GM06990 (cell line): ENCODE measurements at places on chromosomes 12 and 14.

DNA sequence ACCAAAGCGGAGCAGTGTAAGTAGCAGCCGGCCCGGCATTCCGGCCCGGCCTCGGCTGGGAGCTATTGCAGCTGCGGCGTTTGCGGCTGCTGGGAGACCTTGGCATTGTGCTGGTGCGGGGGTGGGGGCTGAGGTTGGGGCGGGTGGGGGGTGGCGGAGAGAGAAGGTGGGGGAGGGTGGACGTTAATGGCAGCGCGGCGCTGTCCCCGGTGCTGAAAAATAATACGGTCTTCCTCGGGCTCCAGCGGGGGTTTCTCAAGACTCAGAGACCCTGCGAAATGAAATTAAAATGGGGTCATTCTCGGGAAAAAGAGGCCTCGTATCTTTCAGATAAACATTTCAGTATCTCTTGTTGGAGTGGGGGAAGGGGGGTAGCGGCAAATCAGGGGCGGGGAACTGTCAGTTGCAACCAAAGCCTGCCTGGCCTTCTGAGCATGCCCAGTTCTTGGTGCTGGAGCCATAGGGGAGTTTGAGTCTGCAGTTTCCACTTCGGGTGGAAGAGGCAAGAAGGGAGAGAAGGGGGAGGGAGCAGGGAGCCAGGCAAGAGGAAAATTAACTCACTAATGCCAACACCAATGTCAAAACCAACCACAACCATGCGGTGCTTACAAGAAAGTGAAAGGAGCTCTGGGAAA is 414 bp downstream of the UNC79 start:
- no peak for DNase-seq

DNA sequence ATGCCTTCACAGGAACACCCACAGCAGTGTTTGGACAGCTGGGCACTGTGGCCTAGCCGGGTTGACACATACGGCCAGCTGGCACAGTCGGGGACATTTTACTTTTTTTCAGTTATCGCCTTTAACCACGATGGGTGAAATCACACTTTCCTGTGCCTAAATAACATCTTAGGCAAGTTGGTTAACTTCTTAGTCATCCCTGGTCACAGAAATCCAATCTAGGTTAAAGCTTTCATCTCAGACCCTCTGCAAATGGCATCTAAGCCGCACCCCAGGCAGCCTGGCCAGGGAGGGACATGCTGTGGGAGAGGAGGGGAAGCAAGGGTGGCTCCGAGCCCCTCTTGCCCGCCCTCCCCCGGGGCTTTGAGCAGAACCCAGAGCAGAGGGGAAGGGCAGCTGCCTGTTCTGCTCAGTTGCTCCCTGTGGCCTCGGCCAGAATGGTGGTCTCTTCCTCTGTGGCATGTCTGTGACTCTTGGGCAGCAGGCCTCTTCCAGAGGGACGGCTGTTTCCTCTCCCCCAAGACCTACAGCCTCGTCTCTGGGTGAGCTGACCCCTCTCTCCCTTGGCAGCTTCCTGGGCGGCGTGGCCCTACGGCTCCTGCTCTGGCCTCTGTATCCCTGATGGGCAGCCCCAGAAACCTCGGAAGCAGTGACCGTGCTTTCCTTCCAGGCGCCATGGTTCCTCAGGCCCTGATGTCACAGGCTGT is 85.4 kb upstream of the DYNC1H1 start:
- peak; percentile 57 for DNase-seq

DNA sequence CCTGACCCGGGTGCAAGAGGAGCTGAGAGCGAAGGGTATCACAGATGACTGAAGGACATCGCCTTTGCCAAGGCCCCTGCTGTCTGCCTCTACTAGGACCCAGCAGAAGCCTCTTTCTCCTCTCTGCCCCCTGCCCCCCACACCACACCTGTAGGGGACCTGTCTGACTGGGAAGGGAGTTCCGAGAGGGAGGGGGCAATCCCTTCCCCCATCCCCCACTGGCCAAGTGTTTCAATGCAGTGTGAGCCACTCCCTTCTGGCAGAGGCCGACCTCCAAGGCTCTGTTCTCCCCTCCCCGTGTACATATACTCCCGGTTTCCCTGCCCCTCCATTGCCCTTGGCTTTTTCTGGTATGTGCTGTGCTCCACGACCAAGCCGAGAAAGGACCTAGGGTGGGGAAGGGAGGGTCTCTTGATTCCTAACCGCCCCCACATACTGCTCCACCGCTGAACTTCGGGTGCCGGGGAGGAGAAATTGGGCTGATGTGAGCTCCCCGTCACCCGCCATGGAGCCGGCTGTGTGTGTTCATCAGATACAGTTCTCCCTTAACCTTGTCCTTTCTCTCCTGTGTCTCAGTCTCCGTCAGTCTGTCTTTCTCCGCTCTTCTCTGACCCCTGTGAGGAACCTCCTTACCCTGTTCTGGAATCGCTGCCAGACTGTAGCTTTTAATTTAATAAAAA is 2.0 kb upstream of the ARHGEF25 start:
- no peak for DNase-seq

DNA sequence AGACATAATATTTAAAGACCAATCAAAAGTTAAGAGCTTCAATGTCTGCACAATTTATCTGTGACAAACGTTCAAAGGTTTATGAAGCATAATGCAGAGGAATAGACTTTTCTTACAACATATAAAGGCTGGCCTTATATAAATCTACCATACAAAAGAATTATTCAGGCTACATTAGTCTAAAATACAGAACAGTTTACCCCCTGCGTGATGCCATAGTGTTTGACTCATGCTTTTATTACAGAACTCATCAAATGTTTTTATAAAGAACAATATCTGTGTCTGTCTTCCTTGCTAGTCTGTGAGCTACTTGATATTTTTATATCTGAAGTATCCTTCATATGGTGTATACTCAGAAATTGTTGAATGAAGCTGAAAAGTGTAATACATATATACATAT is 1084.5 kb upstream of the FLRT2 start:
- no peak for DNase-seq

DNA sequence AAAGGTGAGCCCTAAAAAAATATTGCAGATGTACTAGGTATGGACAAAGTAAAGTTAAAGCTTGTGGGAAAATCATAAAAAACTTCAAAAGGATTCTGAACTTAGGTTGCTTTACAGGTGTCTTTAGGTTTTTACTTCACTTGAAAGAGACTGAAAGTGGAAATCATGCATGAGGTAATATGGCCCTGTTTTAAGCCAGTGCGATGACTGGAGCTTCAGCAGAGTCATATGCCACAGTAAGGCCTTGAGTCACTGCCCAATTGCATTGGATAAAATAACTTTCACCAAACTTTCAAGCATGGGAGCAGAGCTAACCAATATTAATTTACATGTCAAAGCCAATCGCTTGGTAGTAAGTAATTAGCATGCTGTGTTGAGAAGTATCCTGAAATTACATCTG is 63.9 kb upstream of the TMEM260 start:
- no peak for DNase-seq

DNA sequence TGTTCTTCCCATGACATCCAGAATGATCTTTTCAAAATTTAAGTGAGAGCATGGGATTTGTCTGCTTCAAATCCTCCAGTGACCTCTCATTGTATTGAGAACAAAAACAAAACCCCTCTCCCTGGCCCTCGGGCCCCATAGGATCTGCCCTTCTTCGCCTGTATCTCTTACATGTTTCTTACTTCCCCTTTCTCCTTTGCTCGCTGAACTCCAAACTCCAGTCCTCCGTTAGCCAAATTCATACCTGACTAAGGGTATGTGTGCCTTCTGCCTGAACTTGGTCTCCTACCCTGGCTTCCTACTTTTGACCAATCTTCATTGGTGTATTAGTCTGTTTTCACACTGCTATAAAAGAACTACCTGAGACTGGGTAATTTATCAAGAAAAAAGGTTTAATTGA is 13.2 kb upstream of the TSPAN11 start:
- no peak for DNase-seq

- peak; percentile 36 for DNase-seq
Measured at GRCh38 chr14:76194327-76194726, 42.6 kb downstream of the GPATCH2L start.

GRCh38 chr14:79279645-79280597 is 931.4 kb downstream of the DIO2 start:
- DNase-seq, result no peak

DNA sequence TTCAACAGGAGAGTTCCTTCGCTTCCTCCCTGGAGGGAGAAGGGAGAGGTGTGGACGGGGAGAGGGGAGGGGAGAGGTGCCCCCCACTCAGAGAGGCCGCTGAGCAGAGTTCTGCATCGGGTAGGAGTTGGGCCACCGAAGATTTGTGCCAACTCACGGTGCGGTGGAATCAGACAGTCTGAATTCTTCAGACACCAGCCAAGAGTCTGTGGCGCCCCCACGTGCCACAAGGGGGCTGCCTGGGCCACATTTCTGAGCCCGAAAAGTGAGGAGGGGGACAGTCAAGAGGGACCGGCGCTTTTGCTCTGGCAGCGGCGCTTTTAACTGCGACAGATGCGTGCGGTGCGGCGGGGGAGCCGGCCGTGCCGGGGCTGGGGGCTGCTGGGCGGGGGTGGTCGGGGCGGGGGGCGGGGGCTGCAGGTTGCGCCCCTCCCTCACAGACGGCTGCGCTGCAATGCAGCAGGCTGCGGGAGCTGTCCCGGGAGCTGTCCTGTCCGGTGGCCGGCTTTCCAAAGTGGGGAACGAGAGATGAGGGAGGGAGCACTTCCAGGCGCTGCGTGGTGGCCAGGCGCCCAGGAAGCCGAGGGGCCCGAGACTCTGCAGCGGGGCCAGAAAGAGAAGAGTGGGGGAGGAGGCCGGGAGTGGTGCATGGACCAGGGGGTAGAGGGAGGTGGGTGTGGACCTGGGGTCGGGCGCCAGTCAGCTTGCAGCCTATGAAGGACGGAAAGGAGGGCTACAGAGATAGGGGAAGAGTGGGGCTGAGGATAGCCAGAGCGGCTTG is 975 bp upstream of the RTL1 start:
- DNase-seq, result no peak

DNA sequence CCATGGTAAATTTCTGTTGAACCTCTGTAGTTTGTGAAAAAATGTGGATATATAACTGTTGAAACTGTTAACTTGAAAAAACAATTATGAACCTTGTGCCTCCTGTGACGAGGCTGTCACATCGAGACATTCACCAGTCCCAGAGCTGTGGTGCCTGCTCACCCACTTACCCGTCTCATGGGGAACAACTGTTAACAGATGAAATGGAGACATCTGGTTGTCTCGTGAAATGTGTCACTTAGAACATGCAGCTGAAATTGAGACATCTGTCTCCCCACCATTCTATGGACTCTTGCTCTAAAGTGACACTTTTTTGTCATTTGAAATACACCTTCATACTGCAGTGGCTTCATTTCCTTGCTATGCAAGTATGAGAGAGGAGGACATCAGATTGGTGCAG is 240.6 kb downstream of the GXYLT1 start:
- no peak for DNase-seq

DNA sequence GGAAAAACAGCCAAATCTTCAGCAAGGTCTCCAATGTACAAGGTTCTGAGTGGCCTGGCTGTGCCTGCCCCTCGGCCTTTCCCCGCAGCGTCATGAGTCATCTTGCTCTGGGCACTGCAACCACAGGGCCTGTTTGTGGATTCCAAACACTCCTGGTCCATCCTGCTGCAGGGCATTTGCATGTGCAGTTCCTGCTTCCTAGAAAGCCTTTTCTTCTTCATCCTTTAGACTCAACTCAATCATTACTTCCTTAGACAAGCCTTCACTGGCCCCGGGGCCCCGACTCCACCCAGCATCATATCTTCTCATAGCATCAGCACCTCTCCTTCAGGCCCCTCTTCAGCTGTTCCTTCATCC is 101.8 kb upstream of the EGLN3 start:
- no peak for DNase-seq
